ENCODE measurements at places on chromosomes 13 and 19. TPM values are rescaled to one million over a fixed set of nuclear protein-coding genes. Genes with fewer than 3 reads are reported as not detected.

DNA sequence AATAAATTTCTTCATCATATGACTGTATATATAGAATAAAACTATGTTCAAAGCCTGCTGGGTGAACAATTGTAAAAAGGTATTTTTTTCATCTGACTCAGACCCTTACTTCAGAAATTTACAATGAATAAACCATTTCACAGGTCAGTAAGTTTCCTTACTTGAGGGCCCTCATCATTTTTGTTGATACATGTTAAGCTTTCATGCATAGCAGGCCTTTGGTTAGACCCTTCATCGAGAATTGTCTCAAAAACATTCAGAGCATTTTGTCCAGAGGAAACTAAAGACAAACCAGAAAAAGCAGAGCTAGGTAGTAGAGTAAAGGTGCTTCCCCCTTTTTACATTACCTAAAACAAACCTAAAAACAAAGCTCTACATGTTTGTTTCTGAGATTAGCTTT is 46.2 kb downstream of the FNDC3A start:
- no peak for DNase-seq

GRCh38 chr13:33764716-33765115 is 53.2 kb upstream of the RFC3 start:
- peak; percentile 70 for DNase-seq

- no peak for DNase-seq
Observed at GRCh38 chr13:97248243-97248642, 26.1 kb downstream of the MBNL2 start.

DNA sequence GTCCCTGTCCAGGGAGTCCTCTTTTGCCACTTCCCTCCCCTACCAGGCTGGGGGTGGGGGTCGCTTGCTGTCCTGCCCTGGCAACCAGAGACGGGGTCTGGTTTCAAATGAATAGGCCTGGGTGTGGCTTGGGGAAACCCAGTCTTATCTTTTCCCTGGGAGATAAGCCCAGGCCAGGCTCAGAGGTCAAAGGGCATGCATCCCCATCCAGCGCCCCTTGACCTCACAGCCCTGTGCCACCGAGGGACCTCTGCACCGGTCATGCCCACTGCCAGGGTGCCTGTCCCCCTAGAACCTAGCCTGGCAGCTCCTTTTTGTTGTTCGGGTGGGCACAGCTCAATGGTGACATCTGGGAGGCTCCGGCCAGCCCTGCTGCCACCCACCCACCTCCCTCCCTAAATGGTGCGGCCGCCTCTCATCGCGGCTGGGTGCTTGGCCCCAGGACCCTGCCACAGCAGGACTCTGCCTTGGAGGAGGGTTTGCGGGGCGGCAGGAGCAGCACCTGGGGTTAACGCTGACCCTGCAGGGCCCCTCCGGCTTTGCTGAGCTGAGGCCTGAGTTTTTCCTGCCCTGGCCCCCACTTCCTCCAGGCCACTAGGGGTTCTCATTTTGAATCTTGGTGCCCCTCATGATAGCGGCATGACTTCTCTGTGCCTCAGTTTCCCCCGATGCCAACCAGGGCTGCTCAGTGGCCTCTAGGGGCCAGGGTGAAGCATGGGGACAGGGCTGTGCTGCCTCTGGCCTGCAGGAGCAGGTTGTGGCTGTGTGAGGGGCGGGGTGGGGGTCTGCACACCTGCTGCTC is 2.9 kb upstream of the CERS1 start:
- no peak for DNase-seq

GRCh38 chr19:48742096-48742495 is 1.7 kb upstream of the RASIP1 start:
- no peak for DNase-seq

- DNase-seq = no peak
Observed at GRCh38 chr19:40581531-40581930, 4.9 kb downstream of the SHKBP1 start.

GRCh38 chr13:89903115-89903514 is 1444.4 kb upstream of the MIR17HG start:
- DNase-seq = no peak

- DNase-seq = no peak
Observed at GRCh38 chr13:59230484-59231264, 933.1 kb downstream of the DIAPH3 start.

DNA sequence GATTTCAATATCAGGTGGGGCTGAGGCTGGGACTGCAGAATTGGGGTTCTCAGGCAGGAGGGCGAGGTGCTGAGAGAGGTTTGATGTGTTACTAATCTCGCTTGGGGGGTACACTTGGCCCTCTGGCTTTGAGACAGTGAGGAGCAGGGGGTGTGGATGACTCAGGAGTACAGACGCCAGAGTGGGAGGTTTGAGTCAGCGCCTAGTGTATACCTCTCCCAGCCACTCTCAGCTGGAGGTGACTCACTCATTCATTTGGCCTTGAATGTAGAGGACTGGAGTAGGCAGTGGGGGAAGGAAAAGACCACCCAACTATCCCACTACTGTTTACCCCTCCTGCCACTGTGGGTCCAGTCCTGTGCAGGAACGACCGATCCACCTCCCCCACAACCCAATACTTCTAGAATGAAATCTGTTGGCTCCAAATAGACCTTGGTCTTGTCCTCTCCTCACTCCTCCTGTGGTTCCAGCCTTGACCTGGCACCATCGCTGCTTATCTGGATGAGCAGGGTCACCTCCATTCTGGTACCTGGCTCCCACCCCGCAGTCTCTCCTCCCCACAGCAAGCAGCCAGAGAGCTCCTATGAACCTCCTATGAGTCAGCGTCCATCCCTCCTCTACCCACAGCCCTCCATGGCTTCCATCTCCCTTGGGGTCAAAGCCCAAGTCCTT is 20.1 kb upstream of the ZNRF4 start:
- DNase-seq = peak; percentile 70

Gene KIR3DL2
- total RNA-seq = not detected

Gene CRB3
- total RNA-seq = 14.9 TPM

Gene NANOS3
- total RNA-seq = 0.56 TPM

Gene PRR20D
- total RNA-seq = not detected

Gene PPP1R15A
- total RNA-seq = 39.3 TPM

Gene TIMM29
- total RNA-seq = 16.6 TPM

Gene ZNF497
- total RNA-seq = 0.41 TPM

Gene AP1M2
- total RNA-seq = 117 TPM
